ENCODE measurements at places on chromosomes 16 and 17. TPM values are rescaled to one million over a fixed set of nuclear protein-coding genes. Genes with fewer than 3 reads are reported as not detected.

The KRT27 gene
- not detected for total RNA-seq

The LPCAT2 gene
- 47.7 TPM for total RNA-seq

The PER1 gene
- total RNA-seq, result 26.7 TPM

The ITGB4 gene
- 28.4 TPM for total RNA-seq

The B3GNT9 gene
- 37.3 TPM for total RNA-seq

The APRT gene
- 34.2 TPM for total RNA-seq

- DNase-seq, result no peak
These were observed 102.2 kb upstream of the SDK2 start for GRCh38 chr17:73746314-73747073.

GRCh38 chr16:84478172-84478947 lies 26.1 kb downstream of the MEAK7 start:
- DNase-seq, result no peak

- no peak for DNase-seq
These were observed 6.6 kb downstream of the UBALD1 start for GRCh38 chr16:4607841-4608703.

GRCh38 chr16:21263640-21264570 lies 14.2 kb downstream of the CRYM start:
- DNase-seq, result no peak

DNA sequence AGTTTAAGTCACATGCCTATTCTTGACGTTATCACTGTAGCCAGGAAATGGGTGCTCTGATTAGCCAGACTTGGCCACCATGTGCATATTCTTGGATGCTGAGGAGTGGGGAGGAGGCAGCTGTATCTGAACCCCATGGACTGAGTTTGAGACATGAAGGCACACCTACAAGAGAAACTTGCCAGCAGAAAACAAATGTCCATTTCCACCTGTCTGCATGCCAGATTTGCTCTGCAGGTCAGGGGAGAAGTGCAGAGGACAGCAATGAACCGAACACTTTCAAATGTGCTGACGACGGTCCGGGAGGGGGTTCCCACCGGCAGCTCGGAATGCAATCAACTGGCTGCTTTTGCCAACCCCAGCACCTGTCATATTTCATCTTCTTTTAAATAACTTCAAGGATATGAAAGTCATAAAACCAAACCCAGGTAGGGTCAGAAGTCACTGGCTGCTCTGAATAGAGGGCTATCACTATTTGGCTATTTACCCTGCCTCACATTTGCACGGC lies 287.8 kb upstream of the N4BP1 start:
- DNase-seq, result no peak

GRCh38 chr17:8110907-8111306 lies 7.4 kb downstream of the ALOXE3 start:
- no peak for DNase-seq

DNA sequence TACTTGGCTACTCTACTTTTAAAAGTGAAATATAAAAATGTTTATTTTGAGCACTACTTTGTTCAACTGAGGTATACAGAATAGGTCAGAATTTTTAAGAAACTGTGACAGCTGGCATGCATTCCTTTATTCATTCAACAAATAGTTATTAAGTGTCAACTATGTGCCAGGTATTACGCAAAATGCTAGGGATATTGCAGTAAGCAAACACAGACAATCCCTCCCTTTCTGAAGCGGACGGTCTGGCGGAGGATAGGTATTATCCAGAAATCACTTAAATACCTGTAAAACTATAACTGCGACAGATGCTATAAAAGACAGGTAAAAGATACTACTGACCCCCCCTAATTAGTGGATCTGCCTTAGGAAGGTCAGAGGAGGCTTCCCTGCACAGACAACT lies 26.1 kb downstream of the METTL16 start:
- no peak for DNase-seq

- no peak for DNase-seq
These were observed 913 bp upstream of the PRR14 start for GRCh38 chr16:30649725-30650368.

DNA sequence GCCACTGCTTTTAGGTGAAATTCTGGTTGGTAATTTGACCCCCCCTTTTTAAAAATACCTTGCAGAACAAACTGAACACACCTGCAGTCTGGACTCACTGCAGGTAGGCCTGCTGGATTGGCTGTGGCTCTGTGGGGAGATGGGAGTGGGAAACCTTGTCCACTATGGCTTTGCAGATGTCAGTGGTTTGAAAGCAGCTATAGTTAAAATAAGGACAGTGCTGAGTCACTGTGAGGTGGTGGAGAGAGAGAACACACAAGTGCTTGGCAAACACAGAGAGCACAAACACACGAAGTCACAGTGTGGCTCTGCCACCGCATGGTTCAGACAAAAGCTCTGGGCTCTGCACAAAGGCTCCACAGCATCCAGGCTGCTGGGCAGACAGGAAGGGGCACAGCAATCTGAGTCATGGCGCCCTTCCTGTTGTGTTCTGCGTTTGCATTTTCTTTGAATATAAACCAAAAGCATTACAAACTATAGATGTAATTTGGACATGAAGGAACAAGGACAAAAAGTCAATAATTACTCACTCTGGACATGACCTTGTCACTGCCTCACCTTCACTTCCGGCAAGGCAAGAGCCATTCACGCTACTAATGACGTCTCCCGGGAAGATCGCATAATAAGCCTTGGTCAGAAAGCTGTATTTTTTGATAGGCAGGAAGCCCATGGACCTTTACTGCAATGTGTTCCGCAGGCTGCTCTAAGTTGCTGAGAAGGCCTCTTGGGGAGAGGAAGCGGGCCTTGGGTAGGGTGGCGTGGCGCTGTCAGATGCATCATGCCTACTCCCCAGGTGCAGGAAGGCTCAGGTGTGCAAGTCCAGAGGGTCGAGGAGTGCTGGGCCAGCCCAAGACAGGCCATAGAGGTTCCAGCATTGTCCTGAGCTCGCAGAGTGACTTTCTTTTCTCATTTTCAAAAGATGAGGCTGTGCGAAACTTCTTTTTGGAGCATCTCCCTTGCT lies 60.1 kb upstream of the MED9 start:
- no peak for DNase-seq

DNA sequence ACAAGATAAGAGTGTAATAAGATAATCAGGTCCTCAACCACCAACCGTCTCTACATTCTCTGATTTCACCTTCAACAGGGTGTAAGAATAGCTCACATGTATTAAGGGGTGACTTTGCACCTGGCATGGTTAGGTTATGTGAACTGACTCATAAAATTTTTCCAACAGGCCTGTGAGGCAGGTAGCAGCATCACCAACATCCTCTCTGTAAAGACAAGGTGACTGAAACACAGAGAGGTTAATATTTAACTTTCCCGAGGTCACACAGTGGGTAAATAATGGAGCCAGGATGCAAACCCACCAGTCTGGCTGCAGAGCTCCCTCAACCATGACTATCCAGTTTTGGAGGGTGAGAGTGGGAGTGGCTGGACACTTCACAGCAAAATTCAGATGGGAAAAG lies 317.2 kb downstream of the C16orf95 start:
- no peak for DNase-seq

DNA sequence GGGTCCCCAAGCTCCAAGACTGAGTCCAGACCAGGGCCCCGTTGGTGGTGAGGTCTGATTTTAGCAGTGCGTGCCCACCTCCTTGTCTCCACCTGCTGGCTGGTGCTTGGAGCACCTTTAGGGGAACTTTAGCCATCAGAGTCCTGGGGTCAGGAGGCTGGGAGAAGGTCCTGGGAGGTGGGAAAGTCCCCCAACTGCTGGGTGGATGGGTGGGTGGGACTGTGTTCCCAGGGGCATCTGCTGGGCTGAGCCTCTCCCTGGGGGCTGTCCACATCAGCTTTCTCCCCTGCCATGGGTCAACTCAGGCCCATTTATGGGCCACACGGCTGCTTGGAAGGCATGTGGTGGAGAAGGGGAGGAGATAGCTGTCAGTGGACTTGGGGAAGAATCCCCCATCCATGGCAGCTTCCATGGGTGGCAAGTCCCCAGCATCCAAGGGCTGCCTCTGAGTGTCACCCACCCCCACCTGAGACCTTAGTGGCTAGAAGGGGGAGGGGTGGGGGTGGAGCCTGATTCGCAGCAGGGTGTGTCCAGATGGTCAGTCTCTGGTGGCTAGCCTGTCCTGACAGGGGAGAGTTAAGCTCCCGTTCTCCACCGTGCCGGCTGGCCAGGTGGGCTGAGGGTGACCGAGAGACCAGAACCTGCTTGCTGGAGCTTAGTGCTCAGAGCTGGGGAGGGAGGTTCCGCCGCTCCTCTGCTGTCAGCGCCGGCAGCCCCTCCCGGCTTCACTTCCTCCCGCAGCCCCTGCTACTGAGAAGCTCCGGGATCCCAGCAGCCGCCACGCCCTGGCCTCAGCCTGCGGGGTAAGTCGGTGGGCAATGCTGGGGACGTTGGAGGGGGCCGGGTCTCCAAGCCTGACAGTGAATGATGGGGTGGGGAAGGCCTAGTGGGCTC lies at the start of gene TRPV2:
Gene TRPV2, plus strand, starts transcription at position 541 of the 894 bp plus-strand sequence. CDS start 2,098 bp downstream, outside the sequence.
- no peak for DNase-seq

DNA sequence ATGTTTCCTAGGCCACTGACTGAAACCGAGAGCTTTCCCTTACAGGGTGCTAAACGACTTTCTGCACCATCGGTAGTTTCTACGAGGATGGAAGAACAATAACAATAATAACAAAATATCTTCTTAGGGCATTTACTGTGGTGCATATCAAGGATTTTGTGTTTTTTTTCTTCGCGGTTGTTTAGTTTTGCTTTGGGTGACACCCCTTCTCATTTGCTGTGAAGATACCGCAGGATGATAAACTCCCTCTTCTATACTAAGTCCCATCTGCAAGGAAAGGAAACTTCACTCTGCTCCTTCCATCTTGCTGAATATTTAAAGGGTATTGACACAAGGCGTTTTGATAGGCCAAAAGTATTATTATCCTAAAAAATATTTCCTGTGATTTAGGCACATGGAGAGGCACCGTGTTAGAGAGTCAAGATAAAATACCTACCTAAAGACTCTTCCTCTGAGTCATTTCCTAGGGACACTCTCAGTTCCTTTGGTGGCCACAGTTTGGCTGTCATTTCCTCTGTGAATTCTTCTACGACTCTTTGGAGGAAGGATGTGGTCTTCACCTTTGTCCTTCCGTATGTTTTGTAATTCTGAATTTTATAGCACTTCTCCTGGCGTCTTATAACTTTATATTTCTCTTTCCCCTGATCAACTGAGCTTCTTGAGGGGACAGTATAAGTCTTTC lies 318.8 kb downstream of the CDH13 start:
- DNase-seq, result no peak

DNA sequence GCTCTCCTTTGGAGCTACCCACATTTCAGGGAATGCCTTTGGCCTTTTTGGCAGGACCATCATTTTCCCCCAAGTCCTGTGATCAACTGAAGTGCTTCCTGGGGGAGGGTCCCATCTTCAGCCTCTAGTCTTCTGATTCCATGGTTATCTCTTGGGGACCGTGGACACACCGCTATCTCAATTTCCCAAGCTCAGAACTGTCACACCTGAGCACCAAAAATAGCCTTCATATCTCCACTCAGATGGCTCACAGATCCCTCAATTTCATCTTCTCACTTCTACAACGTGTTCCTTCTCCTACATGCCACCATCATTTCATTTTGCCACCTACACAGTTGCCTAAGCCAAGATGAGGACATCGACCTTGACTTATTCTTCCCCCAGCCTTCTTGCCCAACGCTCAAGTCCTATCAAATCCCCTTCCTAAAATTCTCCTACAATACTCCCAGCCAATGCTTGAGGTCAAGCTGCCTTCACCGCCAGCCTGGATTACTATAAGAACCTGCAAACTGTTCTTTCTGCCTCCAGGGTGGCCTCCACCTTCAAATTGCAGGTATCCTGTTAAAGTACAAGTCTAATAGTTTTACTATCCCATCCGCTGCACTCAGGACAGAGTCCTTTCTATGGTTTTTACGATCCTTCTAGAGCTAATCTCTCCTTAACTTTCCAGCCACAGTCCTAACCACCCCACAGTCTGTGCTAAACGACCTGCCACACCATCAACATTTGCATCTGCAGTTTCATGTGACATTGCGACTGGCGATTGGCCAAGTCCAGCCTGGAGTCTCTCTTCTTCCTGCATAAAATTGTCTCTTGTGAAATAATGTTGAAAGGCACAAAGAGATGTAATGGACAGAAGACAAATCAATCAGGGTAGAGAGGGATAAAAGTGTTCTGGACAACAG lies 6.2 kb downstream of the ATP6V0D1 start:
- no peak for DNase-seq

DNA sequence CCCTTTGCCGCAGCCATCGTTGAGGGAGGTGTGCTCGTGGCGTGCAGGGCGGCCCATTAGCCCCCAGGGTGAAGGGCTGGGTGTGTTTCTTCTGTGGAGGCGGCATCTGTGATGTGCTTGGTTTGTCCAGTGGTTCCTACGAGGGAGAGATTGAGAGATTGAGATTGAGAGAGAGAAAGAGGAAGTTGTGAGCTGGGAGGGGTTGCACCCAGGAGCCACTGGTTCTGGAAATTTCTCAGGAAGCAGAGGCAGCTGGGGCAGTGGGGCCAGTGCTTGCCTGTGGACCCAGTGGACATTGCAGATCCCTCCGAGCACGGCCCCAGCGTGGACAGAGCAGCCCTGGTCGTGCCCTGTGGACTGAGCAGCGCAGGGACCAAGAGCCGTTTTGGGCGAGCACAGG lies 72.0 kb upstream of the ZNF750 start:
- no peak for DNase-seq

- no peak for DNase-seq
These were observed 10.4 kb upstream of the SLC47A2 start for GRCh38 chr17:19726631-19727376.

DNA sequence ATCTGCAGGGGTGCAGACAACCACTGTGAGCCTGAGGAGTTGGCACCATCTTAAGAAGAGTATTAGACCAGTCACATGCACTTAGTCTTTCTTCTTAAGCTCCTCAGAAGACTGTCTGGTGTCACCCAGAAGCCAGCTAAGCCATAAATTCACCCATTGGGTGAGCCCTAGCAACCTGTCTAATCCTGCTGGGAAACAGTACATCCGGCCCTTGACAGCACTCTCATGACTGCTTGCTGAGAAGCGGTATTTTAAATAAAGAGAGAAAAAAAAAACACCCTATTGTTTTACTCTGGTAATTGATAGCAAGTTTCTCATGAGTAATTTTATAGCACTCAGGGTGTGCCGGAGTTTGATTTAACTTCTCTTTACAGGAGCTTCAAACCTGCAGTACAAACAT lies 134.7 kb downstream of the SOX9 start:
- DNase-seq, result no peak

- DNase-seq, result no peak
These were observed 380.7 kb upstream of the PMFBP1 start for GRCh38 chr16:72552654-72553053.

- DNase-seq, result no peak
These were observed 16.7 kb upstream of the SLC12A3 start for GRCh38 chr16:56848029-56848936.

Data from umbilical cord (tissue), 2 donors.